ENCODE measurements at places on chromosomes 4 and X. TPM values are rescaled to one million over a fixed set of nuclear protein-coding genes. Genes with fewer than 3 reads are reported as not detected.

Gene TLR2
- polyA plus RNA-seq, result 4.6 TPM

Gene NLRP2B
- not detected for polyA plus RNA-seq

Gene OTUD6A
- not detected for polyA plus RNA-seq

Gene ADD1
- polyA plus RNA-seq, result 174 TPM

Gene REELD1
- polyA plus RNA-seq, result 0.07 TPM

Gene MGARP
- polyA plus RNA-seq, result not detected

Gene MND1
- polyA plus RNA-seq, result not detected

Gene COL4A6
- polyA plus RNA-seq, result not detected

Gene VCX2
- polyA plus RNA-seq, result not detected

All from small intestine (tissue), 16 donors.